ENCODE measurements at places on chromosomes 13 and 19.
A peak's percentile ranks its signal among the peaks of the same experiment; 100 is the strongest.

DNA sequence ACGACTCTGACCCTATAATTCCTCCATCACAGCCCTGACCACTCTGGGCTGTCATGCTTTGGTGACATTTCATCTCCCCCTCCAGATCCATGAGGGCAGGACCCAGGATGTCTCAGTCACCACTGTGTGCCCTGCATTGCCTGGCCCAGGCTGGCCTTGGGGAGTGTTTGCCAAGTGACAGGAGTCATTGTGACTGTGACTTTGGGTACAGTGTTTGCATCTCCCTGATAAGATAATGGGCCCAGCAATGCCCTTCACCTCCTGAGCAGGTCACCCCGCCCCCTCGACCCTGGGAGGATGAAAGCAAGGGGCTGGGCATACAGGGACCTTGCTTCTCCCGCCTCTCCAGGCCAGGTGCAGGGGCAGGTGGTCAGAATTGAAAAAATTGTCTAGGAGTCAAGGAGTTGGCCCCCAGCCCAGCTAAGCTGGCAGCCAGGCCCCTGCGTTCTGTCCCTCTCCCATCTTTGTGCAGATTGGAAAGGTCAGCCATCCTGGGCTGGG is 5.9 kb upstream of the ATP4A start:
- DNase-seq = no peak

DNA sequence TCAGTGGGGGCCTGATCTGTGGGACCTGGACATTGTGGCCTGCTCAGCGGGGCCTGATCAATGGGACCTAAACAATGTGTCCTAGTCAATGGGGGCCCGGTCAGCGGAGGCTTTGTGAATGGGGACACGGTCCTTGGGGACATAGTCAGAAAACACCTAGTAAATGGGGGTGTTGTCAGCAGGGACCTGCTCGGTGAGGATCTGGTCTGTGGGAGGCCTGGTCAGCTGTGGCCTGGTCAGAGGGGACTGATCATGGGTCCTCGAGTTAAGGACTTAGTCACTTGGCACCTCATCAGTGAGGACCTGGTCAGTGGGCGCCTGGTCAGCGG is 44.5 kb upstream of the TPM4 start:
- no peak for DNase-seq

GRCh38 chr13:51222037-51222685 is at the start of gene FAM124A:
Gene FAM124A, plus strand, starts transcription at chr13:51222398. Its CDS starts 104 bp downstream, at chr13:51222502.
- DNase-seq = no peak

DNA sequence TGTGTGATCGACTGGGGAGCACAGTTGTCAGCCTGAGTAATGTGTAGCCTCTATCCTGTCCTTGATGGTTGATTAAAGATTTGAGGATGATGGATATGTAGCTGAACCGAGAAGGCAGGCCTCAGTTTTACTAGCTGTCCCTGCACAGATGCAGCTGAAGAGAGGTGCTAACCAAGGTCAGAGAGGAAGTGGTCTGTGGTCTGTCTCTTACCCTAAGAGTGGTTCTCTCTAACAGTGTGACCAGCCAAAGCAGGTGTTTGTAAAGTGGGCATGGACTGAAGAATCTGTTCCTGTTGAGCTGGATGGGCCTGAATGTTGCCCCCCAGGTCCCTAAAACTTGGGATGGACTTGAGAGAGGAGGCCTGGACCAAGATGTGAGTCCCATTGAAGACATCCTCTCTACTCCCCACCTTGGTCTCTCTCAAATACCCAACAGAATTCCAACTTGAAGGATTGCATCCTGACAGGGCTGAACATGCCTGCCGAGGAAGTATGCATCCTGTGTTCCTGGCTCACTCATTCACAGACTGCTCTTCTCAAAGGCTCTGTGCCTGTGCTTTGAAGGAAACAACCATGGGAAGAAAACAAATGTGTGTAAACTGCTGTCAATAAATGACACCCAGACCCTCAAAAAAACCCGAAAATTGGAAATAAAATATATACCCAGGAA is 223.8 kb downstream of the MAB21L1 start:
- DNase-seq = no peak

- no peak for DNase-seq
Observed at GRCh38 chr13:57858376-57858775, 226.8 kb downstream of the PCDH17 start.

- no peak for DNase-seq
Observed at GRCh38 chr13:33828431-33829129, 10.6 kb downstream of the RFC3 start.

- DNase-seq = peak; percentile 78
Observed at GRCh38 chr19:48588670-48589401, 17.7 kb upstream of the SPACA4 start.

DNA sequence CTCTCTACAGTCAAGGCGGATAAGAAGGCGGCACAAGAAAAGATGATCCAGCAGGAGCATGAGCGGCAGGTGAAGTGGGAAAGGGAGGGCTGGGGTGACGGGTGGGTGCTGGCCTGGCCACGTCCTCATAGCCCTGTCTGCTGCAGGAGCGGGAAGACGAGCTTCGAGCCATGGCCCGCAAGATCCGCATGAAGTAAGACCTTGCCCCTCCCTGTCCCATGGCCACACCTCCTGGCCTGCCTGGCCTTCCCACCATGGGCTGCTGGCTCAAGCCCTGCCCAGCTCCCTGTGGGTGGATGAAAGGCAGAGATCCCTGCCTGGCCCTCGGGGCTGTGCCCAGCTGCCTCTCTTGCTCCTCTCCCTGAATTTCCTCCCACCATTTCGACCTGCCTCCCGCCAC is 7.2 kb downstream of the ZNF296 start:
- no peak for DNase-seq

DNA sequence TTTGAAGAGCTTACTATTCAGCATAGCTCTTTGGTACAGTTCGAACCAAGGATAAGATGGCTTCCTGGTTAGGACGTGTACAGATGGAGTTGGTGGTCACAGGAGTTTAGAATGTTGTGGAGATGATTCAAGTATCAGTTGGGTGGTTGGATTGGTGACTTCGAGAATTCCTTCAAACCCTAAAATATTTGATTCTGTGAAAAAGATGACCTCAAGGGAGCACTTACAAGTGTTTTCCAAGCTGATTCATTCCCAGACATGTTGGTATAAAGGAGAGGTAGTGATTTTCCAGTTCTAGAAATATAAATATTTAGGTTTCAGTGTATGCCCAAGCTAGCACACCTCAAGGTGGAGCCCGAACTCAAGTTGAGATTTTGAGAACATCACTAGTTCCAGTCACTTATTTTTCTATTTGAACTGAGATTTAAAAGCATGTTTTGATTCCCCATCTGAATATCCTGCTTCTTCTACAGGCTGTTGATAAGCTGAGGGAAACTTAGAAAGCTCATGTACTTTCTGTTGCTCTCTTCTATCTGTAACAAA is 306.1 kb downstream of the DCT start:
- DNase-seq = no peak

DNA sequence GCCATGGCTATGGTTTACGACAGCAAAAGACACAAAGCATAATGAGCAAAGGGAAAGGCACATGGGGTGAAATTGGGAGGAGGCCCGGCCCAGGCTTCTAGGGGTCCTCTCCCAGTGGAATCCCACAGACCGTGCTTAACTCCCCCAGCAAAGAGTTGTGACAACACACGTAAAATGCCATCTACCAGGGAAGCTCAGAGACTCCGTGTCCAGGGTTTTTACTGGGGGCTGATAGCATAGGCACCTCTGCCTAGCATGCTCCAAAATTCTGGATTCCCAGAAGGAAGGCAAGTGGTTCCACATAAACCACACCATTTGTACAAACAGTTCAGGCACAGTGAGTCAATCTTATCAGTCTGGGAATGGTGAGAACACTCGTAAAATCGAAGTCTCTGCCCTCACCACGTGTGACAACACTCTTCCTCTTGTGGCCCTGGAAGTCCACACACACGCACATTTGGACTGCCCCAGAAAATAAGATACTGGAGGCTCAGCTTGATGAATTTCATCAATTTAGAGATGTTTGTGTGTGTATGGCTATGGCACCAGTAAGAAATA is 34.9 kb downstream of the RHPN2 start:
- DNase-seq = no peak

GRCh38 chr19:5881543-5882299 is 11.4 kb upstream of the FUT5 start:
- no peak for DNase-seq

DNA sequence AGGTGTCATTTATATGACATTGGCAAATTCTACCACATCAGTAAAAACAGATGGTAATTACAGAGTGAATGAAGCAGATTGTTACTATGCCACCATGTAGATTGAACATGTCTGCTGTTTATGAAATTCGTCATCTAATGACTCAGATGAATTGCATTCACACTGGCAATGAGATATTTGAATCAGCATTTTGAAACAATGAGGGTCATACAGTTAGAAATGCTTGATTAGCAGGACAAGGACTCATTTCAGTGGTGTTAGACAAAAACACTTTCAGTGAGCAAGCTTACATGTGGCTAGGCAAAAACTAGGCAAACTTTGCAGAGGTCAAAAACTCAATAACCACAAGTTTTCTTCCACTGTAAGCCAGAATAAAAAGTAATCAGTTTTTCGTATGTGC is 1165.0 kb downstream of the SLITRK1 start:
- no peak for DNase-seq

- no peak for DNase-seq
Observed at GRCh38 chr13:30371649-30372265, 50.5 kb upstream of the UBE2L5 start.

- no peak for DNase-seq
Observed at GRCh38 chr19:3668331-3669081, 31.8 kb downstream of the PIP5K1C start.

- no peak for DNase-seq
Observed at GRCh38 chr13:23794267-23795161, 94.7 kb downstream of the MIPEP start.

DNA sequence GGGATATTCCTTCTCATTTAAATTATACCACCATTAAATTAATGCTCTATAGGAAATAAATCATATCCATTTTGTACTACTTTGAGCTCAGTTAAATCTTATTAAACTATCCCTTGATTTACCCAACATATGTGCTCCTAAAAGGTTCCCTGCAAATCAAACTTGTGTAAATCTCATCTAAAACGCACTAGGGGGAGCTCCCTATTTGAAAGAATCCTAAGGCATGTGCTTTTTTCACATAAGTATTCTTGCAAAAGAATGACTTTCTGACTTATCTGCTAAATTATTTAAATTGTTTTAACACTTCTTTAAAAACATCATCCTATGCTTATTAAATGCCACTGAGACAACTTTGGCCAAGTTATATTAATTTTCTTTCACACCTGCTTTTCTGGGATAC is 7.9 kb downstream of the INTS6 start:
- DNase-seq = no peak

DNA sequence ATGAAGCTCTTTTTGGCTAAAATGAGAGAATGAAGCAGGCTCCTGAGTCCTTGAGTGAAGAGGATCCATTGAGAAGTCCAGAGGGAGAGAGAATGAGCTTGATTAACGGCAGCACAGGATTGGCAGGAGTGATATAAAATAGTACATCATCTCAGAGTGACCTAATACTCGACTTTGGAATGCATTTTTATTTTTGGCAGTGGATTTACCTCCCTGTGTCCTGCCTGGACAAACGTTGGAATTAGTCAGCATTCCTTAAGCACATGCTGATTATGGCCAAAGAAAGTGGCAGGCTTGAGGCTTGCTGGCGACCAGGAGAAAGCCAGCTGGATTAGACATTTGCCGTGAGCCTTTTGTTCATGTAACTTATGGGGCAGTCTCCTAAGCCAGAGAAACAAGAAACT is 22.9 kb downstream of the LRCH1 start:
- DNase-seq = no peak

Measured in left renal cortex interstitium (tissue), 4 donors.